ENCODE measurements at places on chromosomes 2 and 18.
A peak's percentile ranks its signal among the peaks of the same experiment; 100 is the strongest.

- no peak for DNase-seq
Measured at GRCh38 chr2:60383401-60384143, 169.9 kb downstream of the BCL11A start.

DNA sequence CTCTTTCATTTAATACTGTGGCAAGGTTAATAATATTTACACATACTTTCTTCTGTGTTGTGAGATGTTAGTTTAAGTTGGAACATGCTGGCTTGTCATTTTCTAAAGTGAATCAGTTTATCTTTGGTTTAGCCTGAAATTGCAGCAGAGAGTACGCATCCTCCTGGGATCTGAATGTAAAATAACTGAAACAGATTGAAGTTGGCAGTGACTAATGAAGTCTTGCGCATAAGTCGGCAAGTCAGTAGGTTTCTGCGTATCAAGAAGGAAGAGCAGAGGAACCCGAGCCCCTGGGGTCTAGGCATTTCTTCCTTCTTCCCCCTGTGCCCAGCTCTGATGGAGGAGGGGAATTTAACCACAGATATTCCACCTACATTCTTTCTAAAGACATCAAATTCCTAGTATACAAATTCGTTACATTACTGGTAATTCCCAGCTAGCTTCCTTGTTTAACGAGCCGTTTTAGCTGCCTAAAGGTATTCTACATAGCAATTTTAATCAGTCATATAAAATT lies 392.1 kb upstream of the RAB12 start:
- DNase-seq: no peak

- peak; percentile 68 for DNase-seq
Measured at GRCh38 chr2:164737612-164738081, 104.0 kb downstream of the COBLL1 start.

- no peak for DNase-seq
Measured at GRCh38 chr18:5524660-5525059, 19.1 kb downstream of the EPB41L3 start.

GRCh38 chr2:239012936-239013677 lies 165.2 kb downstream of the TWIST2 start:
- no peak for DNase-seq

DNA sequence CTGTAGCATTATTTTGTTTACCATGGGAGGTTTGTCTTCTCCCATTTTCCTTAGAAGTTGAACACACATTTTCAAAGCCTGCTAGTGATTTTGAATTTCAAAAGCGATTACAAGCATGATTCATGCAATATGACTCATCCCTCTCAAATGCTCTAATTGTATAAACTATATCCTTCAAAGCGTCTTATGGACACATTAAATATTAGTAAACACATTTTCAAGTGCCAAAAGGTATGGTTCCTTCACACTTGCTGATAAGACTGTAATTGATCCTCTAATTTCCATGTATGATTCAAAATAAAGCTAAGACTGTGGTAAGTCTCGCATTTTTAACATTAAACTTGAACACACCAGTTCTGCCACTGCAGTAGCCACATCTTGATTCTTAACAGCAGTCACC lies 512.9 kb downstream of the LRRTM4 start:
- DNase-seq: no peak

- no peak for DNase-seq
Measured at GRCh38 chr2:72145289-72145657, 2.4 kb downstream of the CYP26B1 start.

DNA sequence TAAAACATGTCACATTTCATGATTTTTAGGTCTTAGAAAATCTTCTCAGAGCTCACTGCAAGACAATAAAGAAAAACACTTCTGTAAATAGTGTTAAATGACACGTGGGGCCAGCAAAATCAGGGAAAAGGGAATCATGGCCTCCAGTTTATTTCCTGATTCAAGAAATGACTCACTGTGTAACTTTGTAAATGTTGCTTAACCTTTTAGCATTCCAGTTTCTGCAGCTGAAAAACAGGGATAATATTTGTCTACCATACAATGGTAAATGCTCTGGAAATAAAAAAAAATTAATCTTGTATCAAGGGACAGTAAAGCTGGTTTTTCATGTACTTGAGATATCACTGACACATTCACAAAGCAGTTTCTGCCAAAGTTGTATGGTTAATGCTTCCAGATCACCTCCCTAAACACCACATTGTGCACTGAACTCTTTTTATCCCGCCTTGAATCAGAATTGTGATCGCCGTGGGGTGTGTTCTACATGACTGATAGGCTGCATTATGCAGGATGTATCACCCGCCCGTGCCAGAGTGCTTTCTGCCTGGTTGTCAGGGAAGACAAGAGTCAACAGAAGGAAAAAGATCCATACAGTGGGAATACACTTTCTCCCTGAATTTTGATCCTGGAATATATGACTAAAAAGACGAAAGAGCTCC lies 238.8 kb downstream of the IKZF2 start:
- DNase-seq: no peak

DNA sequence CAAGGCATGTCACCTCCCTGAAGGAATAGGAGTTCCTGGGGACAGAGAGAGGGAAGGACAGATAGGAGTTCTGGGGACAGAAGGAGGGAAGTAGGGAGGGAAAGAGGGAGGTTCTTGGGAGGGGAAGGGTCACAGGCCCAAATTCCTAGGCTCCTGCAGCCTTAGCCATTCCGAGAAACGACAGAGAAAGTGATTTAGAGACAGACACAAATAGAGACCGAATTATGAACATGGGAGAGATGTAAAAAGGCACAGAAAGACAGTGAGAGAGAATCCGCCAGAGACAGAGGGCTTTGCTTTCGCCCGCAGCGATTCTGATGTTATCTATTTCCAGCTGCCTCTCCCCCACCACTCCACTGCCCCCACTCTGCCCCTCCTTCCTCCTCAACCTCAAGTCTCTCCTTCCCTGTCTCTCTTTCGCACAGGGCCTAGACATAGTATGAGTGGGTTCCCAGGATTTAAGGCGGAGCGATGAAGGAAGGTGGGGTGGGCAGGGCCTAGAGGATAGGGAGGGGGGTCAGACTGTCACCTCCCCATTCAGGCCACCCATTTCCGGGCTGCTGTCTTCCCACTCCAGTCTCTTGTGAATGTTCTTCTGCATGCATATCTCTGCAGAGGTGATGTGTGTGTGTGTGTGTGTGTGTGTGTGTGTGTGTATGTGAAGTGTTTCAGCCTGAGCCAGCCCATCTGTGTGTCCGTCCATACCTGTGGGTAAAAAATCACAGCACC lies 3.3 kb upstream of the WNT6 start:
- no peak for DNase-seq

DNA sequence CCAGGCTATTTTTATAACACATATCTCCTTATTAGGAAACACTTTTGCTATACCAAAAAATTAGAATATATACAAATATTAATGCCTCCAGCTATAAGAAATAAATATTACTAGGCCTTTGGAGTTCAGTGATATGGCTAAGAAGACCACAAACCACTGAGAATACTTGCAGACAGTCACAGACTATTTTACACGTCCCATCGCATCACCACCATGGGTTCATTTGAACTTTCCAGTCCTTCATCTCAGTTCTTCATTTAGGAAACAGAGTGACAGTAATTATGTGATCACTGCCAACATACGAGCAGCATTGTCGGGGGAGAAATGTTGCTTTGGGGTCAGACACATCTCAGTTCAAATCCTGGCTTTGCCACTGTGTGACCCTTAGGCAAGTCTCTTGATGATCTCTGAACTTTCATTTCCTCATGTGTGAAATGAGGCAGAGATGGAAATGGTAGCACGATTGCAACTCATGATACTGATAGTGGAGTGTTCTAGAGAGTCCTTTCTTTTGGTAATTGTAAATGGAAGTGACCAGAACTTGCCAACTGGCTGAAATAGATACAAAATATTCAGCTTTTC lies 138.9 kb upstream of the NRP2 start:
- DNase-seq: no peak

DNA sequence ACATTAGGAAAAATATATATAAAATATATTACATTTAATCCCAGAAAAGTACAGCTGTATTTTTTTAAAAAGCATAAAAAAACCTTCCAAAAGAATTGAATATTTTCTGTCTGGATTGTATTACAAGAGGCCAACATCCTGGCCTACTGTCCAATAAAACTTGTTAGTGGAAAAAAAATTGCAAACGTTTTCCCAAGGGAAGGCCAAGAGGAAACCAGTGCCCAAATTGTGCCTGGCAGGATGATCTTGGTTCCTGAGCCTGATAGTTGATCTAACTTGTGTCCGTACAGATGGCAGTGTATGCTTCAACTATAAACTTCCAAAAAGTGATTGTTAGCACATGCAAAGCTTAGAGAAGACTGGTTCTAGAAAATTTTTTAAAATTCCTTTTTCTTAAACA lies 90.6 kb upstream of the LPIN2 start:
- no peak for DNase-seq

GRCh38 chr2:18580606-18581005 lies 8.8 kb downstream of the NT5C1B start:
- DNase-seq: no peak

- no peak for DNase-seq
Measured at GRCh38 chr2:196294516-196294909, 123.1 kb upstream of the STK17B start.

DNA sequence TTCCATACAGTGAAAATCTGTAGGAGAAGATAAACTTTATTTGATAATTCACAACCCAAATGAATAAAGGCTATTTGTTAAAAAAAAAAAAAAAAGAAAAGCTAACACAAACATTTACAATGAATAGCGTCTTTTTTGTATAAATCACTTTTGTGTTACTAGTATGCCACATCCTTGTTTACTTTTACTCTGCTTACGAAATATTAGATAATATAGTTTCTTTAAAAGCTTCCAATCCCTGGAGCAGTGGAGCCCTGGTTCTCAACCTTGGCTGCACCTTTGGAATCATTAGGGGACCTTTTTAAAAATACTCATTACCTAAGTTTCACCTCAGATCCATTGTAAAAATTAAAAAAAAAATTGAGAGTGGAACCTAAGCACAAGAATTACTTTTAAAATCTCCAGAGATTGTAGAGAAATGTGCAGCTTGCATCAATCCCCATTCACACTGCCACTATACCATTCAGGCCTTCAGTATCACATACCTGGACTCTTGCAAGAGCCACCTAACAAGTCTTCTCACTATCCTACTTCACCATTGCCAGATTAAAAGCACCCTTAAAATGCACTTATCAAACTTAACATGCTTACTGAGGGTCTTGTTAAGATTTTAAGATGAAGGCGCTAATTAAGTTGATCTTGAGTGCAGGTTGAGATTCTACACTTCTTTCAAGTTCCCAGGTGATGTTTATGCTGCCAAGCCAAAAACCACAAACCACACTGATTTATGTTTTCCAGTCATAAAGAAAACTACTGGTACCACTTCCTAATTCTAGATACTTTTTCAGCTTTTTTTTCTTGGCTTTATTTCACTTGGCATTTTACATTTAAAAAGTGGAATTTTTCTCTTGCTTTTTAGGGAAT lies 59.7 kb upstream of the ZC3H15 start:
- DNase-seq: no peak

GRCh38 chr2:159561786-159562185 lies 54.6 kb downstream of the BAZ2B start:
- no peak for DNase-seq

GRCh38 chr18:57915865-57916582 lies 112.9 kb upstream of the ATP8B1 start:
- no peak for DNase-seq

DNA sequence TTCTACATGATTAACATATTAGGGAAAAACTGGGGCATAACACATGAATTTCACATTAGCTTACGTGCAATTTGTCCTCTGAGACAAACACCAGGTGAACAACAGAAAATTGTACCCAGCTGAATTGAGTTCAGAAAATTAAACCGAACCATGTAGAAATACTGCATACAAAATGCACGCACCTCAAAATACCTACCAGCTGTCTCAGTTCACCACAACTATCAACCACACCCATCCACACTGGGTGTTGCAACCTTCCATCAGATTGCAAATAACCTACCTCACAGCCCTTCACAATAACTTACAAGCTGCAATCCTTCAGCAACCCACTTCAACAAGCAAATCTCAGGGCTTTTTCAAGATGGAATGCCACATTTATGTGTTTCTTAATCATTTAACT lies 55.9 kb downstream of the UNC50 start:
- DNase-seq: no peak

DNA sequence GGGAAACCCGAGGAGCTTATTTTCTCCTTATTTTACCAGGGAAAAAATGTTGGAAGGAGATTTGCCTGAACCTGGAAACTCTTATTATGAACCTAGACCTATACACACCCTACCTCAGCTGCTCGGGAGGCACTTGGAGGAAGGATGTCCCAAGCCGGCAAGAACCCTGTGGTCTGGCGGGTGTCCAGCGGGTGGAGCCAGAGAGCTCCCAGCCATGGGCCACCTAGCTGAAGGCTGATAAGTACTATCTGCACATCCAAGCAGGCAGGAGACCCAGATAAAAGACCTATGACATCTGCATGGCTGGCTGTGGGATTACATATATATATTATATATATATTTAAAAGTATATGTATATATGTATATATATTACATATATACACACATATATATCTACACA lies 1.1 kb upstream of the SLC14A1 start:
- DNase-seq: peak; percentile 20

- no peak for DNase-seq
Measured at GRCh38 chr2:132665401-132666140, 4.4 kb downstream of the LYPD1 start.

- no peak for DNase-seq
Measured at GRCh38 chr18:68233018-68233417, 481.9 kb downstream of the TMX3 start.

DNA sequence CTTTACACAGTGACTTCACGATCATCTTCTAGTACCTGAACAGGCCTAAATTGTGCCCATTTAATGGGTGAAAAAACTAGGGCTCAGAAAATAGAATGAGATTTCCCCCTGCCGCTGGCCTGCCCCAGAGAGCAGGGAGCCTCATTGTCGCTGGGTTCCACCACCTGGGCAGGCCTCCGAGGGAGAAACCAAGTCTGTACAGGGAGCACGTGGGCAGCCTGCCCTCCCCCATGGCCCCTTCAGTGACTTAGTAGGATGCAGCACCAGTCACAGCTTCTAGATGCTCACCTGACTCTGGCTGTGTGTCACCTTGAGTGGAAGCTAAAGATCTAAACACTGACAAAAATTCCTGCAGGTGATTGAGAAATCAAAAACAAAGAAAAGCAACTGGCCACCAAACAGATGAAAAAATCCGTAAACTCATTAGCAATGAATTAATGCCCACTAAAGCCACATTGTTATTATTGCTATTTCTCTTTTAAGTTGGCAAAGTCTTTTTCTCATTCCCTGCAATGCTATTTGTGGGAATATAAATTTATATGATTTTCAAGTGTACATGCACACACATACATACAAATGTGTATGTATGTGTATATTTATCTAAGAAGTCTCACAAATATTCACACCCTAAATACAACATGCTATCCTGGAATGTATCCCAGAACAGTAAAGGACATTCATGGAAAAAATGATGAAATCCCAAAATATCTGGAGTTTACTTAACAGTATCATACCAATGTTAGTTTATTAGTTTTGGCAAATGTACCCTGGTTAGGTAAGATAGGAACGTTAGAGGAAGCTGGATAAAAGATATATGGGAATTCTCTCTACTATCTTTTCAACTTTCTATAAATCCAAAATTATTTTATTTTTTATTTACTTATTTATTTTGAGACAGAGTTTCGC lies 18.7 kb upstream of the ASPRV1 start:
- DNase-seq: no peak
